ENCODE measurements at places on chromosomes 1 and 21.
A peak's percentile ranks its signal among the peaks of the same experiment; 100 is the strongest.

DNA sequence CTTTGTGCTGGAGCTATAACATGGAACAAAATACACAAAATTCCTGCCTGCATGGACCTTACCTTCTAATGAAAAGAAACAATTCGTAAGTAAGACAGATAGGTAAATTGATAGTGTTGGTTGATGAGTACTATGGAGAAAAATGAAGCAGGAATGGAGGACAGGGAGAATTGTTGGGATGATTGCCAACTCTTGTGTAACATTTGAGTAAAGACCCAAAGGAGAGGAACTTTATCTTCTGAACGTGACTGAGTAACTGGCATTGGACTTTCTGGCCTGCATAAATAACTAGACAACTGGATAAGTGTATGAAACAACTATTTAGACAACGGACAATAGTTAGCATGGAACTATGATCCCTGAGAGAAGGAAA lies 6.8 kb upstream of the EFCAB14 start:
- DNase-seq = no peak

DNA sequence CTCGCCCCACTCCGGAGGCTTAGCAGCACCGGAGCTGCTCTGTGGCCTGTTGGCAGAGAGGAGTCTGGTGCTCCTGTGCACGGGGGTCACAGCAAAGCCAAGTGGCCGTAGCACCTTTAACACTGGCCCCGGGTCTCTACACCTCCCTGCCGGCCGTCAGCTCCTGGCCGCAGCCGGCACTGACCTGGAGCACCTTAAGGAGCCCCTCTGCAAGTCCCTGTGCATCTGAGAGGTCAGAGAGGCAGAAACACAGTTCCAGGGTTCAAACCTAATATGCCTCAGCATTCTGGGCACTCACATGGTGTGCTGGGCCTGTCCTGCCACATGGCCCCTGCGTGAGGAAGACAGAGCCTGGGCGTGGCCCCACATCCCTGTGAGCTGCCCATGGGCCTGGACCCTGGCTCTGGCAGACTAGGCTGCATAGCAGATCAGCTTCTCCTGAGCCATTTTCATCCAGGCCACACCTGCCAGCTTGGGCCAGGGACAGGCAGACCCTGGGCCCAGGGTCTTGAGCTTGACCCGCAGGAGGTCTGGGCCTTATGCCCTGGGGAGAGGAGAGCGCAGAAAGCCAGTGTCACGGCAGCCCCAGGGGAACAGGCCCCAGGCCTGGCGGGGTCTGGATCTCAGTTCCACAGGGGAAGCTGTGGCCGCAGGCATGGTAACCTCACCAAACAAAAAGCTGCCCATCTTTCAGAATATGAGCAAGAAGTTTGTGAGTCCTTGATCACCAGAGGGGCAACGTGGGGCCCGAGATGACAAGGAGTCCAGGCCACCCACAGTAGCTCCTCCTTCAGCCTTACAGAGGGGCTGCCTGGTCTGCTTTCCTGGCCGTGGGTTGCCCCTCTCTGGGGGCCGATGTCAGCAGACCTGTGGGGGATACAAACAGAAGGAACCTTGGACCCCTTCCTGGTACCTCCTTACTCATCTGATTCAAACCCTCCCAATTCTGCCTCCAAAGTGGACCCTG lies 146.0 kb upstream of the COL6A1 start:
- no peak for DNase-seq

- DNase-seq = no peak
These were observed 442 bp upstream of the PPP1R12B start for GRCh38 chr1:202348005-202348508.

GRCh38 chr1:152884966-152885624 lies 7.0 kb downstream of the SMCP start:
- DNase-seq = no peak

DNA sequence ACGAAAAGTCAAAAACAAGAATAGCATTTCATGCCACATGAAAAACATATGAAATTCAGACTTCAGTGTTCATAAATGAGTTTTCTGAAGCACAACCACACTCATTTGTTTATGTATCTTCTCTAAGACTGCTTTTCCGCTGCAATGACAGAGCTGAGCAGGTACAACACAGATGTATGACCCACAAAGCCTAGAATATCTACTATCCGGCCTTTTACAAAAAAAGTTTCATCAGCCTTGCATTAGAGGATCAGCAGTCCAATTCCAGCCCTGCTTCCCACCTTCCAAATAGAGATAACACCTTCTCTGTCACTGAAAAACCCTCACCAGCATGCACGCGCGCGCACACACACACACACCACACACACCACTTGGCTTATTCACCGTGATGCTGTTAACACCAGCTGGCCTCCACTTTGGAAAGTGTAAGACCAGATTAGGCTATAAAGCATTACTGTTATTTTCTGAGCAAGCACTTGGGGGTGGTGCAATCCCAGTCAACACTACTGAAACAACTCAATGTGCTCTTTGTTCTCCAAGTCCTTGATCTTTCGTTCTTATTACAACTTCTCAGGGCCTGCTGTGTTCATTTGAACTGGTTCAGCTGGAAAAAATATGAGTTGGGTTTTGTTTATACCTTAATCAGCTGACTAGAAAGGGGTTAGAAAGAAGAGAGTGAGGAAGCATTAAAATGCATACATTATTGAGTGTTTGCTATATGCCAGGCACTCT lies 90.0 kb downstream of the GLUL start:
- DNase-seq = peak; percentile 28

DNA sequence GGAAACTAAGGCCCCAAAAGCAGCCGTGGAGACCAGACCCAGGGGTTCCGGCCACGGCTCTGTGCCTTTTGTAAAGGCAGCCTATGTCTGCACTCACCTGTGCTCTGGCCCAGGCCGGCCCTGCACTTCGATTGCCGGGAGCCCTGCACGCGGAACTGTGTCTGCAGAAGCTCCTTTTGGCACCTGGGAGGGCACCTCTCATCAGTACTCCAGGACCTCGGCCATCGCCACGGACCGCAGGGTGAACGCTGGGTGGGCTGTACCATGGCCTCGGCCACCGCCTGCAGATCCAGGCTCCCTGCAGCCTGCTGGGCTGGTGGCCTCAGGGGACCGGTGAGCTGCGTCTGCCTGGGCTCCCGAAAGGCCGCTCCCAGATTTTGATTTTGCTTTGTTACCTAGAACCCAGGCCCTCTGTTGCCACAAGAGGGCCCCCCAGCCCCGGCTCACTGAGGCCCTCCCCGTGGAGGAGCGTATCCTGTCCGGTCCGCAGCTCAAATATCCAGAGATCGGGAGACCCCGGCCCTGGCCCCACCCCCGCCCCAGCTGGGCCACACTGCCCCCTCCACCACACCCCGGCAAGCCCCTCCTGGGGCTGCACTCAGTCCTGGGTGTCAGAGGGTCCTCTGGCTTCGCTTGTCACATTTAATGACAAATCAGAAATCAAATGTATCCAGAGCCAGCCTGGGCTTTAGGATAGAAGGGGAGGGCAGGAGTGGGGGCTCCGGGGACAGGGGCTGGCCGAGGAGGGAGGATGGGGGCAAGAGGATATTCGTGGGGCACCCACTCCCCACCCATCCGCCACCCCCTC lies 60.2 kb upstream of the PDE9A start:
- DNase-seq = peak; percentile 94

GRCh38 chr21:14995695-14996490 lies 68.9 kb downstream of the NRIP1 start:
- DNase-seq = peak; percentile 43
